ENCODE measurements at places on chromosomes 3 and 15. TPM values are rescaled to one million over a fixed set of nuclear protein-coding genes. Genes with fewer than 3 reads are reported as not detected.

DNA sequence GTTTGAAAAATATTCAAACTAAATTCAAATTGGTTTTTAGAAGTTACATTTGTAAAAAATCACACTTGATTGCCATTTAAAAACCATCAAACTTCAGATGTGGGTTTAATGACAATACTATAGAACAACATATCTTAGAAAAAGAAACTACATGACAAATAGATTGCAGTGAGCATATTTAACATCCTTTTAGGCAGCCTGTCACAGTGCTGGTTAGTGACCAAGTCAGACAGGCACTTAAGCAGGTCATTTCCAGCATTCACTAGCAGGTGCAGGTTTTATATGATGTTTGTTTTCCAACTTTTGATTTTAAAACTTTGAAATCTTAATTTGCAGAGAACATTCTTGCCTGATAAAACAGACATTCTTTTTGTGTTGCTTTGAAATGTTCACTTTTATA is 115.7 kb downstream of the MBNL1 start:
- DNase-seq, result no peak

Gene TPM1
- total RNA-seq, result 9.5 TPM

Gene DCLK3
- total RNA-seq, result not detected

DNA sequence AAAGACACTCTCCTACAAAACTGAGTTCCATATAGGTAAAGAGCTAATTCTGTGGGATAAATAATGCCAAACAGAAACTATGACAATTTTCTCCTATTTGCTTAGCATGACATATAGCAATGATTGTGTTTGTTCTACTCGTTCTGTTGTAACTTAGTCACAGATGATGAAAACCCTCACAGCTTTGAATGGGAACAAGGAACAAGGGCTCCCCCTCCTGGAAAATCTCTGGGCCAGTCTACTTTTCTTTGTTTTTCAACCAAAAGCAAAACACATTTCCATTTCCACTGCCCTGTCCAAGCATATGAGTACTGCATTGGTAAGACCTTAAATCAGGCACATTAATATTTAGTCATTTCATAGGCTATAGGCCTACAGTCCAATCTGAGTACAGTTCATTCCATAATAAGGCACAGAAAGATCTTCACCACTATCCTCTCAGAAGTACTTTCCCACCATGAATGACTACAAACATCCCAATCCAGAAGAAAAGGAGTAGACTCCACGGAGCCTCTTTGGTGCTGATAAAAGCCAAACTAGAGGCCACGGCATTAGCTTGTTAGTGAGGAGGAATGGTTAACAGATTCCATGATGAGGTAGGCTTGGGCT is 67.1 kb downstream of the ATP8B4 start:
- DNase-seq, result peak; percentile 23

- no peak for DNase-seq
These were observed 267.3 kb upstream of the ADAMTS9 start for GRCh38 chr3:64954995-64955636.

DNA sequence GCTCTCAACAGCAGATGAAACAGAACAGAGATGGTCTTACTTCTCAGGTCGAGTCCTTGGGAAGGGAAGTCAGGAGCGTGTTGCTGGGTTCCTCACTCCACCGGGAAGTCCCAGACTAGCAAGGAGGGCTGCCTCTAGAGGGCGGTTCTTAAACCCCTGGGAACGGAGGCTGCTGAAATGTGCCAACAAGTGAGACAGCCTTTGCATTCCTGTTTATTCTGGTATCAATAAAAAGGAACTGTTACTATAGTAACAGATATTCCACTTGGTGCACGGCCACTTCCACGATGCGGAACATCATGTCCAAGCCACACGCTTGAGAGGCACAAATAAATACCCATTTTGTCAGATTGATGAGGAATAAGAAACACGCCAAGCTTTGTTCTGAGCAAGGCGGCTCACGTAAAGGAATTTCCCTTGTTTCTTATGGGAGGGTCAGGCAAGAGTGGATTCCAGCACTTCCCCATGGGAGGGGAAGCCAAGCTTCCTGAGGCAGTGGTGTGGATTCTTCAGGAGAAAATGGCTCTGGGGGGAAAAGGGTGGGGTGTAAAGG is at the start of gene FAM107A:
Gene FAM107A (minus strand): TSS at position 123 of the 553 bp plus-strand sequence. CDS start 7,531 bp downstream, outside the sequence.
- no peak for DNase-seq

DNA sequence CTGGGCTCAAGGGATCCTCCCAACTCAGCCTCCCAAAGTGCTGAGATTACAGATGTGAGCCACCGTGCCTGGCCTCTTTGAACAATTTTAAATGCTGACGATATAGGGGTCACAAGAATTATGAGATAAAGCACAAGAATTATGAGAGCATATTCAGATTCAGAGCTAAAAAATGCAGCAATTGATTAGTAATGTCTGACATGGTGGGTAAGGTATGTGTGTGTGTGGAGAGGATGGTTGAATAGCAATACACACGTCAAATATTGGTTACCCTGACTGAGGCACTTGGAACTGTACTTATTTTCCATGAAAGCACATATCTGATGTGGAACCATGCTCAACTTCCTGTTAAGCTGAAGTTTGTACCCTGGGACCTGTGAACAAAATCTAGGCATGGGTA is 115.6 kb downstream of the EOMES start:
- DNase-seq, result no peak

Gene CKMT1A
- 1.0 TPM for total RNA-seq
